ENCODE measurements at places on chromosomes 2 and 18. TPM values are rescaled to one million over a fixed set of nuclear protein-coding genes. Genes with fewer than 3 reads are reported as not detected.

DNA sequence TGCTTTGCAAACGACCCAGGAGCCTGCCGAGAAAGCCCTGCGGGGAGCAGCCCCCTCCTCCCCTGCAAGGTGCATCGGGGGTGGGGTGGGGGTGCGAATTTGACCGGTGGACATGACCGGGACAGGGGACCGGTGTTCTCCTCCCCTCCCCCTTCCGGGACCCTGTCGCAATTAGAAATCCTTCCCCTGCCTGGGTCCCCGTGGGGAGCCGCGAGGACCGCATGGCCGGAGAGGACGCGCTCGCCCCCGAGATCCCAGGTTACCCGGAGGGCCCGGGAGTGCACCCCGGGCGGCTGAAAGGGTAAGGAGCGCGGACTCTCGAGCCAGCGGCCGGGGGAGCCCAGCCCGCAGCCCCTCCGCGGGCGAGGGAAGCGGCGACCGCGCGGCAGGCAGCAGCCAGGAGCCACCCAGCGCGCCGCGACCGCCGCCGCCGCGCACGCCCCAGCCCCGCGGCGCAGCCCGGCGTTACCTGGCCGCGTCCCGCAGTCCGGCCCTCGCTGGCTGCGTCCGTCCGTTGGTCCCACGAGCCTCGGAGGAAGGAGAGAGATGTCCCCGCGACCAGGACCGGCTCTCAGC, 482 bp downstream of the DLGAP1 start:
- no peak for DNase-seq

DNA sequence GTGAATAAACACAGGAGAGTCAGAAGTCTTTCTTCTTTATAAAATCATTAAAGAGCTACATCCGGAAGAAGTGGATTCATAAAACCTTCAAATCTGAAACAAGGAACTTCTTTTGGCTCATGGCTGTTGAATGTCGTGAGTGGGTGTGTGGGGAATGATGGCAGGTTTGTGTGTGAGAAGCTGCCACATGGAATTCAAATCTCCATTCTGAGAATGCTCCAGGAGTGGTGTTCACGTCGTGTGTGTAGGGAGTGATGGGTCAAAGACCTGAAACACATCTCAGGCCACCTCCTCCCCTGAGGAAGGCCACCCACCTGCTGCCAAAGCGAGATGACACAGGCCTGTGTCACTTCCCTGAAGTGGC, 28.9 kb downstream of the FAM228A start:
- no peak for DNase-seq

GRCh38 chr2:70767699-70768589, at the start of gene ADD2:
ADD2 (minus strand) TSS chr2:70768200; CDS start chr2:70706408, 61,792 bp downstream.
- DNase-seq = no peak

The IL1F10 gene
- total RNA-seq = not detected

DNA sequence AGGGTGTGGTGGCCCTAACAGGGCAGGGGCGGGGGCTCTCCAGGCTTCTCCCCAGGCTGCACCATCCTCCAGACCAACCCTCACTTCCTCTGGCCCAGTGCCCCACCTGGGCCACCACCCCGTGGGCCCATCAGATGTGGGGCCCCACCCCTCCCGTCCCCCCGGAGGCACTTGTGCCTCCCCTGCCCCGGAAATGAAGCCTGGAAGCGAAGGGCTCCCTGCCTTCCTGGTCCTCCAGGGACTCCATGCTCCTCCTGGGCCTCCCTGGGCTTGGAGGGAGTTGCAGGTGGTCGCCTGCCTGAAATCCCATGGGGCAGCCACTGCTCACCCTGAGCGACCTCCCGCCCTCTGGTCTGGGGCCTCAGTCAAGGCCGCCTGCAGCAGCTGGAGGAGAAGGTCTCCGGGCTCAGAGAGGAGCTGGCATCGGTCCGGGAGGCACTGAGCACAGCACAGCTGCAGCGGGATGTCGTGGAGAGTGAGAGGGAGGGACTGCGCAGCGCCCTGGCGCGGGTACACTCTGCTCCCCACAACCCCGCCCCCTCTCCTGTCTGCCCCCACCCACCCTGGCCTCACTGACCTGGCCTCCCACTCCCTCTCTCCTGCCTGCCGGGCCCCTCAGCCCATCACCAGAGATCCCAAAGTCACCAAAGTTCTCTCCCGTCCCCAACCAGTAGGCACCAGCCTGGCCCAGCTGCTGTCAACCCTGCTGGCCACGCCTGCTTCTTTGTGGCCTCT, 28.0 kb downstream of the CROCC2 start:
- peak; percentile 85 for DNase-seq

The MOGAT1 gene
- total RNA-seq = 0.74 TPM

GRCh38 chr2:128474036-128474955, 155.6 kb upstream of the HS6ST1 start:
- DNase-seq = no peak

The LYPD6B gene
- not detected for total RNA-seq

DNA sequence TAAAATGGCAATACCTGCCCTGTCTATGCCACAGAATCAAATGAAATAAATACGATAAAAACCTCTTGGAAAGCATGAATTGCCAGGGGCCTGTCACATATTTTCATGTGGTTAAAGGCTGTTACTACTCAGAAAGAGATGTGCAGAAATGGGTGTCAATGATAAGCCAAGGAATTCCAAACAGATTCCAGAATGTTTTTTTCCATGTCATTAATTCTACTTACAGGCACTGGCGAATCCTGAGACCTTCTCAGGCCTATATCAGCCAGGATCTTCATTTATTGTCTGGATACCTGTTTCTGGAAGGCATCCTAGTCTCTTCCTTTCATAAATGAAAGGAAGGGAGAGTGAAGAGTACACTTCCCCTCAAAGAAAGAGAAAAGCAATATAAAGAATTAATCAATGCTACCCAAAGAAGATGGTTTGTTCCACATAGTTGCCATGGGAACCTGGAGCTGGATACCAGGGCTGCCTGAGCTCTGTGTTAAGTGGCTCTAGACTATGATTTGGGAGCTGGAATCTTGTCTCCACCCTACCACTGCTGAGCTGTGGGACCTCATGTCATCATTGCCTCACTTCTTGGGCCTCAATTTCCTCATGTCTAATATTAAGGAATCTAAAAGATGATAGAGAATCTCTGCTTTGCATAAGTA, 335.1 kb upstream of the SKOR2 start:
- no peak for DNase-seq

The NEURL3 gene
- total RNA-seq = not detected

The ACTG2 gene
- total RNA-seq = 13.2 TPM

The VIT gene
- total RNA-seq = 5.0 TPM
